KBM-7 (cell line): ENCODE measurements at places on chromosomes 12 and 14.
A peak's percentile ranks its signal among the peaks of the same experiment; 100 is the strongest.

DNA sequence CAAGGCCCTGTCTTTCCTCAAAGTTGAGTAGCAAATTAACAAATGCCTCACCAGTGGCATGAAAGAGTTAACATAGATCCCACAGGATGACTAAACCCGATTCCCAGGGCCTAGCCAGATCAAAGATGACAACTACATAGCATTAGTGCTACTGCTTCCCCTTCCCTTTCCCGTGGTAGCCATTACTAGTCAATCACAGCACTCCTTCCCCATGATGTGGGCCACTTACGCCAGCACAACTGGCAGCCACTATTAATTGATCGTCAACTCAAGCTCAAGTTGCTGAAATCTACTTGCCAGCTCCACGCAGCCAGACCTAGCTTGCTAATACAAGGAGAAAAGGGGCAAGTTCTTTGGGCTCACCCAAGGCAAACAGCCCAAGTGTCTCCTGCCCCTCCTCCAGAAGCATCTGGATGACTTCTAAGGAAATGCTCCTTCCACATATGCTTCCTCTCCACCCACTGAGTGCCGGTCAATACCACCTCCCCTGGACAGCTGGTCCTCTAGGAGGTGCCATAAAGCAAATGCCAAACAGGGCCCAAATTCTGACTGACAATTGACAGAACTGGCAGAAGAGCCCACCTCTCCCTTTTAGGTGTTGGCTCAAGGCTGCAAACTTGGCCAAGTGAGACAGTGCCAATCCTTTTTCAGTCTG lies 72.6 kb downstream of the NUAK1 start:
- DNase-seq: no peak

DNA sequence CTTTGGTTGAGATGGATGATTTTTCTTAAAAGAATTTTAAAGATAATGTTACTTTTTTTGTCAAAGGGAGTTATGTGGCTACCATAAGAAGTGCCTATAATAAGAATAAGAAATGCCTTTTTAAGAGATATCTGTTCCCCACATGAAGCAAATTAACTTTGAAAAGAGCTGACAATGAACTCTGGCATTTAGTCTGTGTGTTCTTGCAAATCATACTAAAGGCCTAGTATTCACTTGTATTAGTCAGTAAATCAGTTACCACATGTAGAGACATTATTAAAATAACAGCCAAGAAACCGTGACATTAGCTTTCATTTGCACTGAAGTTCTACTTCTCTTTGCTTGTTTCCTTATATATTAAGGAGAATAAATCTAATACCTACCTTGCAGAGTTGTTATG lies 296.3 kb downstream of the CCDC91 start:
- DNase-seq: no peak

GRCh38 chr14:58465421-58465820 lies 37.9 kb downstream of the KIAA0586 start:
- no peak for DNase-seq

DNA sequence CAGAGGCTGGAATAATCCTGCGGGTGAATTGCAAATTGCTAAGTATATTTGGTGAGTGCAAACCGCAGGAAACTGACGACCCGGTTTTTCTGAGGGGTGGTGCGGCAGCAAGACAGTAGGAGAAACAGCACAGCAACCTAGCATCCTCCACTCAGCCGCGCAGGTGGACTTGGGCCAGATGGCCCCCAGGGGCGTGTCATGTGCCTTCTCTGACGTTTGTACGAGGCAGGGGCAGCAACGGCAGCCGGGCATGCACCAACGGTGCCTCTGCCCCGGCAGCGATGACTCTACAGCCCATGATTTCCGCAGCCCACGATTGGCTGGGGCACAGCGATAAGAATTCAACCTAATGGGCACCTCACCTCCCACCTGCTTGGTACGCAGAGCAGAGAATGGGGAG lies 11.1 kb upstream of the CLEC2A start:
- DNase-seq: no peak

GRCh38 chr12:130398100-130398848 lies 60.6 kb downstream of the PIWIL1 start:
- DNase-seq: no peak

DNA sequence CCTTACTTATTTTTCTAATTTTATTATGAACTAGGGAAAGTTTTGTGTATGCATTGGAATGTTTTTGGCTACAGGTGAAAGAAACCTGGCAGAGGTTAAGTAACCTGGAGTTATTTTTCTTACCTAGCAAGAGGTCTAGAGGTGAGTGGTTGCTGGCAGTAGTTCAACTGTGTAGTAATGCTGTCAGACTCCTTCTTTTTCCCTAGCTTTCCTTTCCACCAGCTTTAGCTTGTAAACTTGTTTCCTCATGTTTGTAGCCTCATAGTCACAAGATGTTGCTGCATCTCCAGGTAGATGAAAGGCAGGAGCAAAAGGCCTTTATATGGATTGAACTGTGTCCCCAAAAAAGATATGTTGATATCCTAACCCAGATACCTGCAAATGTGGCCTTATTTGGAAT lies 105.1 kb upstream of the AMIGO2 start:
- DNase-seq: no peak

GRCh38 chr14:78785265-78785664 lies 615.1 kb downstream of the NRXN3 start:
- DNase-seq: no peak

DNA sequence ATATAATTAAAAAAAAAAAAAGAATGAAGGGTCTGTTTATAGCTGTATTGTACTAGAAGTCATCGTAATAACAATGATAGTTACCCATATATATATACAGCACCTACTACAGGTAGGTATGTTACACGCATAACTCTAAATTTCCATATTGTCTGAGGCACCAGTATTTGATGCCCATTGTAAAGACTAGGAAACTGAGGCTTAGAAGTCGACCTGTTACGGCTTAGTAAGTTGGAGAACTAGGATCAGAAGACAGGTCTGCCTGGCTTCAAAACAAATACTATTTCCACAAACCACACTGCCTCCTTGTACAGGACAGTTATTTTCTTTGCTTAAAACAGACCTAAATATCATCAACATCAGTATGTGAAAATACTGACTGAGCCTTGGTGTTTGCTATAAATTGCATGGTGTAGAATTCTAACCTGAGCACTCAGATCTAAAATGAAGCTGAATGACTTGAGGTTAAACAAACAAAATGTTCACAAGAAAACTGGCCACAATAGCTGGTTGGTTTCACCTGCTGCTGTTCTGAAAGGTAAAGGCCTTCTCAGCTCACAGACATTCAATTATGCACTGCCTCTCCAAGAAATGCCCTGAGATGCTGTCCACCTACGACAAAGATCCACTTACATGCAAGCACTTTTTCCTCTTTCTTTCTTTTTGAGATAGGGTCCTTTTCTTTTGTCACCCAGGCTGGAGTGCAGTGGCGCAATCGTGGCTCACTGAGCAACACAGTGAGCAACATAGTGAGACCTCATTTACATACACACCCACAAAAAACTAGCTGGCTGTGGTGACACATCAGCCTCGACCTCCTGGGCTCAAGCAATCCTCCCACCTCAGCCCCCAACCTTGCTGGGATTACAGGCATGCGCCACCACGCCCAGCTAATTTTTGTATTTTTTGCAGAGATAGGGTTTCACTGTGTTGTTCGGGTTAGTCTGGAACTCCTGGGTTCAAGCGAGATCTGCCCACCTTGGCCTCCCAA lies 35.7 kb downstream of the SSH1 start:
- peak; percentile 35 for DNase-seq

DNA sequence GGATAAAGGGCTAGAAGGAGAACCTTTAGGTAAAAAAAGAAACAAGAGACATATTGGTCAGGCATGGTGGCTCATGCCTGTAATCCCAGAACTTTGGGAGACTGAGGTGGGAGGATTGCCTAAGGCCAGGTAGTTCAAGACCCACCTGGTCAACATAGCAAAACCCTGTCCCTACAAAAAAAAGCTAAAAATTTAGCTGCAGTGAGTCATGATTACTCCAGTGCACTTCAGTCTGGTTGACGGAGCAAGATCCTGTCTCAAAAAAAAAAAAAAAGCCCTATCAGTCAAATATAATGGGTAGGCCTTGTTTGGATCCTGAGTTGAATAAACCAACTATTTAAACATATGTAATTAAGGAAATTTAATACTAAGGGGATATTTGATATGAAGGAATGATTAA lies 54.2 kb downstream of the PPP1R36 start:
- DNase-seq: no peak
